Fibroblast of lung (primary cell): ENCODE measurements at places on chromosomes 6 and 20. TPM values are rescaled to one million over a fixed set of nuclear protein-coding genes. Genes with fewer than 3 reads are reported as not detected.

DNA sequence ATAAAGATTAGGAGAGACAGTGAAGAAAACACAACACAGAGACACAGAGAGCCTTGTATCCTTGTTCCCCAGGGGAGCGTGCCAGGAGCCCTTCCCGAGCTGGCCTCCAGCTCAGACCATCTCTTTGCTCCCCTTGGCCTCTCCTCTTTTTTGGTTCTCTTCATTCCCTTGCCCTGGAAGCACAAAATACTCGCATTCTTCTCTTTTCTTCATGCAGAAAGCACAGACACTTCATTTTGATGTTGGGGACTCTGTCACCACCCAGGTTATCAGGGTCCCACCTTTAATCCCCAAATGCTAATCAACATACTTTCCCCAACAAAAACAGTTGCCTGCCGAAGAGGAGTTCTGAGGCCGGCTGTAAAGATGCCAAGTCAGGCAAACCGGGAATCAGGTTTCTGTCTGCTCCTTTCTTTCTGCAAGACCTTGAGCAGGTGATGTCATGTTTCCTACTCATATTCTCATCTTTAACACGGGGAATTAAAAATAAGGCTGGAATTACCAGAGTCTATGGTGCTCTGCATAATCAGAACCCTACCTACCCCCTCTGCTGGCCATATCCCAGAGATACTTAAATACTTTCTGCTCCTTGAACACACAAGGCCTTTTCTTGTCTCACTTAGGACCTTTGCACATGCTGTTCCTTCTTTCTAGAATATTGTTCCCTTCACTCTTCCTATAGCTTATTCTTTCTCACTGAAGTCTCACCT, 21.7 kb downstream of the TGM6 start:
- DNase-seq: peak; percentile 10

DNA sequence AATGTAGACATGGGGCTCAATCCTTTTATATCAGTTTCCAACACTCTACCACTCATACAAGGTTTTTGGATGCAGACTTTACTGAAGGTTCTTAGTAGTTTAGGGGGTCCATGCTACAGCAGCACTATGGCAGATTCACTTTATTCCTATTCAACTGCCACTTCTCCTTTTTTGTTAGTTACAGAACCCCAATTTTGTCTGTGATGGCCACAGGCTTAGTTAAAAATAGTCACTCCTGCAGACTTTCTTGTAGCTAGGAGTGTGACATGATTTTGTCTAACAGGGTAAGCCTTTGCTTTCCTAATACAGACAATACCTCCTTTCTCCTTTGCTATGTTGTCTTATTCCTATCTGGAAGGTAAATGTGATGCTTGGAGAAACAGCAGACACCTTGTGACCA, 90.0 kb upstream of the SLC24A3 start:
- DNase-seq: no peak

- no peak for DNase-seq
Measured at GRCh38 chr6:28008053-28008452, 51.0 kb downstream of the OR2B6 start.

- DNase-seq: no peak
Measured at GRCh38 chr6:45902984-45903383, 112.7 kb downstream of the CLIC5 start.

- DNase-seq: no peak
Measured at GRCh38 chr6:89010825-89011224, 47.4 kb upstream of the RNGTT start.

DNA sequence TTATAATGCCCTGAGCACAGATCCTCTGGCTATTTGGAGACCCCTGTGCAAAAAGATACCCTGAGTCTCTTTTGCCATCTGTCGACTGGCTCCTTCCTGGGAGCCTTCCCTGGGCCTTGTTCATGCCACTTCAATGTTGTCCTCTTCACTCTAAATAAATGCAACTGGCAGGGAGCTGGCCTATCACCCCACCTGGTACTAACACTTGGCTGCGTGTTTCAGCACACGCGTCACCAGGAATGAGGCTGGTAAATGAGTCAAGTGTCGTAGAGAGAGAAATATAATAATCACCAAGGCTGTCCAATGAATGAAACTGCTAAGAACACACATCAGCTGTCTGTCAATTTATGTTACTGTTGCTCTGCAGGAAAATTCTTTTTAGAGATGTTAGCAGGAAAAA, 374.6 kb upstream of the JARID2 start:
- DNase-seq: peak; percentile 64

- DNase-seq: no peak
Measured at GRCh38 chr6:150024646-150025155, 631 bp downstream of the RAET1L start.

Gene PBX2
- 39.4 and 41.8 TPM in 2 replicates for polyA plus RNA-seq
